T-helper 22 cell (primary cell): ENCODE measurements at places on chromosomes 5 and 9.

GRCh38 chr5:60648175-60648574 is 51.8 kb downstream of the DEPDC1B start:
- DNase-seq: no peak

DNA sequence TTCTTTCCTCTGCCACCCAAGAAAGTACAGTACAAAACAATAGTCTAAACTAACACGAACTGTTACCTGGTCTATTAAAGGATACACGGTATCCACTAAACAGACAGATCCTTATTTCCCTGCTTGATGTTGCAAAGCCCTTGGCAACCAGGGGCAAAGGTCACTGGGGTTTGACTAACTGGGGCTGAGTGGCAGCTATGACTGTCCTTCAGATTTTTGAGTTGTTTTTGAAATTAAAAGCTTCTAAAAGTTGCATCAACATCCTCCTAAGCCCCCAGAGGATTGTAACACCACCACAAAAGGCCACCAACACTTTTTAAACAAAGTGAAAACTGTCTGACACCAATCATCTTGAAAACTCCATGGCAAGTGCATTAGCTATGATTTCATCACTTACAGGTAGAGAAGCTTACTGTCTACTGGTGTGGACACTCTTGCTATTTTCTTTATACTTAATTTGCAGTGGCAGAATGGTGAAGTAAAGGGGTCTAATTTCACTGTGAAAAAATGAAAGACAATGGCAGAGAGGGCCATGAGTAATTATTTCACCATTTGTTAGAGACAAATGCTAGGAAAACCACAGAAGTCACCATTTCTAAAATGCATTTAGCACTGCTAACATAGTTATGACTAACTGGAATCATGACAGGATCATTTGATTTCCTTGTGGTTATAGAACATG is 292.4 kb downstream of the EFNA5 start:
- DNase-seq: no peak

- no peak for DNase-seq
These were observed 13.2 kb downstream of the ENG start for GRCh38 chr9:127841087-127841835.

GRCh38 chr9:106626936-106627335 is 236.0 kb upstream of the ZNF462 start:
- no peak for DNase-seq

DNA sequence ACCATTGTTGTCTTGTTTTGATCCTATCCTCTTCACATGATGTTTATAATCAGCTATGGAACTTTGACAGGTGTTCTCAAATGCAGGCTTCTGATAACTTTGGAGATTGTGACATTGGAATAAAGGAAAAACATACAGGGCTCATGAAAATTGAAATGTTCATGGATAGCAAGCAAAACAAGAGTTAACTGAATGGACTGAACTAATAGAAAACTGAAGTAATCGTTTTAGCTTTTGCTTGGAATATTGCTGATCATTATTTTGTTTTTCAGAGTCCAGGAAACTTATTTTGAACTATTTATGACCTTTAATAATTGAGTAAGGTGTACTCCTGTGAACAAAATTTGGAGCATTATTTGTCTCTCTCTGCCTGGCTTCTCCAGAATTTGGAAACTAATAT is 436.7 kb upstream of the CDH9 start:
- no peak for DNase-seq

DNA sequence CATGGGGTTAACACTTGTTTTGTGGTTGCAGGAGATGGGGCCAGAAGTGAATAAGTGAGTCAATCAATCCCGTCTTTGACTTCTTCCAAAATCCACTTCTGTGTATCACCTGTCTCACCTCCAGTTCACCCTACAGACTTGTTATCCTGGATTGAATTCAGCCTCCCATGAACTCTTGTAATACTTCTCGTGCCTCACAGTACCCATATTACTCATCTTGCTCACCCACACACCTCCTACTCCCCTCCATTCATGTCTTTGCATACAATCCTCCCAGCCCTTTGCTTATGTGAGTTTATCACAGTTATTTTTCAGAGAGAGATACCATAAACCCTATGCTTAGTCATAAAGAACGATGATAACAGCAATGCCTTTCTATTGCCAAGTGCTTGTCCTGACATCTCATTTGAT is 52.9 kb upstream of the PAPPA start:
- no peak for DNase-seq

DNA sequence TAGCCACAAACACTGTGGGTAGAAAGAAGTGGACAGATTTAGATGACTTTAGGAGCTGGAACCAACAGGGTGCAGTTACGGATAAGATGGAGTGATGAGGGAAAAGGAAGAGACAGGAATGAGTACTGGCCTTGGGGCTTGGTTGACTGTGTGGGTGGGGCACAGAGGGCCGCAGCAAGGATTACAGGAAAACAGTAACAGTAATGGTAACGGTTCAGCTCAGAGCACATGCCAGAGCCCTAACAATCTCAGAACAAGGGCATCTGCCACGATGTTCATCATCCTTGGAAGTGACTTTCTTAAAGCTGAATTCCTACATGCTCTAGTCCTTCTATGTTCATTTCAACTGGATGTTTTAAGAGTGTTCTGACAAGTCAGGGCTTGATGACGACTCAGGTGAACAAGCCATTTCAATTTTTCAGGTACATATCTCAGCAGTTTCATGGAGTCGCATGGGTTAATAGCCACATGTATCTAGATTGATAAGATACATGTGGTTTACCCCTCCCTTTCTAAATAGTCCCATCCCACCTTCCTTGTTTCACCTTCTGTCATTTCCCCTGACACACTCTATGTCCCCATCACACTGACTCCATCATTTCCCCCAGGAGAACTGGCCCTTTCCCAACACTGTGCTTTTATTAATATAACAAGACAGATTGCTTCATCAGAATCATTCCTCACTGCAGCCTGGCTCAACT is 65.0 kb downstream of the CEMIP2 start:
- DNase-seq: no peak

GRCh38 chr5:59037941-59038797 is 455.3 kb downstream of the RAB3C start:
- no peak for DNase-seq

GRCh38 chr9:37521111-37521510 is 35.4 kb downstream of the POLR1E start:
- no peak for DNase-seq

GRCh38 chr9:69465473-69465872 is 140.5 kb downstream of the ENTREP1 start:
- no peak for DNase-seq

DNA sequence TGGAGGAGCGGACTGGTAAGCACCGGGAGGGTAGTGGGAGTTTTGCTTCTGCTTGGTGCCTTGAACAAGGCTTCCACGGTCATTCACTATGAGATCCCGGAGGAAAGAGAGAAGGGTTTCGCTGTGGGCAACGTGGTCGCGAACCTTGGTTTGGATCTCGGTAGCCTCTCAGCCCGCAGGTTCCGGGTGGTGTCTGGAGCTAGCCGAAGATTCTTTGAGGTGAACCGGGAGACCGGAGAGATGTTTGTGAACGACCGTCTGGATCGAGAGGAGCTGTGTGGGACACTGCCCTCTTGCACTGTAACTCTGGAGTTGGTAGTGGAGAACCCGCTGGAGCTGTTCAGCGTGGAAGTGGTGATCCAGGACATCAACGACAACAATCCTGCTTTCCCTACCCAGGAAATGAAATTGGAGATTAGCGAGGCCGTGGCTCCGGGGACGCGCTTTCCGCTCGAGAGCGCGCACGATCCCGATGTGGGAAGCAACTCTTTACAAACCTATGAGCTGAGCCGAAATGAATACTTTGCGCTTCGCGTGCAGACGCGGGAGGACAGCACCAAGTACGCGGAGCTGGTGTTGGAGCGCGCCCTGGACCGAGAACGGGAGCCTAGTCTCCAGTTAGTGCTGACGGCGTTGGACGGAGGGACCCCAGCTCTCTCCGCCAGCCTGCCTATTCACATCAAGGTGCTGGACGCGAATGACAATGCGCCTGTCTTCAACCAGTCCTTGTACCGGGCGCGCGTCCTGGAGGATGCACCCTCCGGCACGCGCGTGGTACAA is 556 bp downstream of the PCDHGC3 start:
- DNase-seq: no peak

GRCh38 chr9:23552876-23553601 is 273.0 kb downstream of the ELAVL2 start:
- DNase-seq: no peak
